ENCODE measurements at places on chromosomes 11 and 22. TPM values are rescaled to one million over a fixed set of nuclear protein-coding genes. Genes with fewer than 3 reads are reported as not detected.

The HBD gene
- total RNA-seq = not detected

The HTR3B gene
- total RNA-seq = not detected

The C11orf97 gene
- total RNA-seq = not detected

The C22orf39 gene
- 25.3 TPM for total RNA-seq

The APOL4 gene
- under 0.01 TPM for total RNA-seq

The DLG2 gene
- total RNA-seq = 0.26 TPM

The MMP13 gene
- under 0.01 TPM for total RNA-seq

The SOX6 gene
- total RNA-seq = 2.7 TPM

The SLC39A13 gene
- total RNA-seq = 12.3 TPM

The MS4A3 gene
- not detected for total RNA-seq

The NCR3LG1 gene
- 1.3 TPM for total RNA-seq

The ZBTB16 gene
- total RNA-seq = 3.1 TPM

The MS4A6E gene
- not detected for total RNA-seq

The SYT9 gene
- total RNA-seq = not detected

Data from bronchial epithelial cell (primary cell).